ENCODE measurements at places on chromosomes 13 and 19. TPM values are rescaled to one million over a fixed set of nuclear protein-coding genes. Genes with fewer than 3 reads are reported as not detected.

GRCh38 chr13:93118081-93118615 lies 108.5 kb upstream of the GPC6 start:
- no peaks in the 10 kb centered on the region for H3K36me3 ChIP-seq
- DNase-seq = no peak
- H3K4me1 ChIP-seq = no peaks in the 10 kb centered on the region
- H3K27me3 ChIP-seq = no peaks in the 10 kb centered on the region
- H3K27ac ChIP-seq = no peak overlapping the region

DNA sequence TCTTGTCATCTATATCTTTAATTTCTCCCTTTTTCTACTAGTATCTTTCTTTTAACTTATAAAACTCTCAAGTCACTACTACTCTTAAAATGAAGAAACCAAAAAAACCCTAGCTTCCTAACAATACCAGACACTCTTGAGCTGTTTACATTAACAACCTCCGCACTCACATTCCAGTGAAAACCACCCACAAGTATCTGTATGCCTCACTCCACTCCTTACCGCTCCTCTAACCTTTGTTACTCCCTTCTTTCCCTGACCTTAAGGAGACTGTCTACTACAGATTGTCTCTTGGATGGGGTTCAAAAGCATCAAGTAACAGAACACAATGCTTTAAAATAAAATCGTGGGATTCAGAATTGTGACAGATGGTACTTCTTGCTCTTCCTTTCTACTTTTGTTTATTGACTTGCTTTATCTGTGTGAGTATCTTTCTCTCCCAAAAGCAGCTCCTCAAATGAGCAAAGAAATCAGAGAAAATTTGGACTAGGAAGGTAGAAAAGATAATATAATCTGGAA lies 110.0 kb upstream of the FBXL3 start:
- H3K27me3 ChIP-seq = no peaks in the 10 kb centered on the region
- no peak overlapping the region for H3K4me3 ChIP-seq
- peaks cover 13% of the 10 kb centered on the region for H3K36me3 ChIP-seq
- no peak for DNase-seq
- no peaks in the 10 kb centered on the region for H3K4me1 ChIP-seq

Gene HMGB1
- 598 TPM for polyA plus RNA-seq

GRCh38 chr13:111119966-111120365 lies 4.9 kb downstream of the ARHGEF7 start:
- no peaks in the 10 kb centered on the region for H3K4me1 ChIP-seq
- DNase-seq = no peak
- no peaks in the 10 kb centered on the region for H3K36me3 ChIP-seq

- H3K4me3 ChIP-seq = no peak overlapping the region
- no peak for DNase-seq
- no peaks in the 10 kb centered on the region for H3K4me1 ChIP-seq
- no peaks in the 10 kb centered on the region for H3K27me3 ChIP-seq
These were observed 55.9 kb downstream of the ZNF431 start for GRCh38 chr19:21197590-21198295.

DNA sequence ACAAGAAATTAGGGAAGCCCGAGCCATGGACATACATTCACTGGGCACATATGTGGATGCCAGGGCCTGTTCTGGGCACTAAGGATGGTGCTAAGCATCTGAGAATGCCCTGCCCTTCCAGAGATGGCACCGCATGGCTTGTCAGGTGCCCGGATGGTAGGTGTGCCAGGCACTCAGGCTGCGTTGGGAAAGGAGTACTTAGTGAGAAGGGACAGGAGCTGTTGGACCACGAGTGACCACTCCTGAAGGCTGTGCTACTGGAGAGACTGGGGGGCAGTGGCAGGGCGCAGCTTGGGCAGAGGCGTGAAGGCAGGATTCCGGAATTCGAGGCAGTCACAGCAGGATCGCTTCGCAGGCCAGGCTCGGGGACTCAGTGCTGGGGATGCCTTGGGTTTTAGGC lies 38.0 kb upstream of the EHD2 start:
- no peaks in the 10 kb centered on the region for H3K4me1 ChIP-seq
- peaks cover 11% of the 10 kb centered on the region for H3K36me3 ChIP-seq
- no peak overlapping the region for H3K4me3 ChIP-seq
- H3K27me3 ChIP-seq = no peaks in the 10 kb centered on the region

DNA sequence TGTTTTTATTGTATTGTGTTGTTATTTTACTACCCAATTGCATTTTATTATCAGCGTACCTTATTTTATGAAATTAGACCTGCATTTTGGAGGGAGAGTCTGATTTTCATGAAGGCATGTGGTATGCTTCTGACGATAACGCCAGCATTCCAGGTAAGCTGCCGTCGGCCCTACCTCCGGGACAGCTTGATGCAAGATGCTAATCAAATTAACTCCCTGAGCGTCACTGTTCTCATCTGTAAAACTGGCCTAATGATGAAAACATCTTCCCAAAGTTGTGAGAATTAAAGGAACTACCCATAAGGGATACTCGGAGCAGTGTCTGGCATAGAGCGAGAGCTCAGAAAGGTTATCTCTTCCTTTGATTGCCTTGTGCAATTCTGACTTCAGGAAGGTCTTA lies 12.9 kb upstream of the LAIR2 start:
- DNase-seq = no peak
- H3K36me3 ChIP-seq = no peaks in the 10 kb centered on the region
- H3K4me3 ChIP-seq = no peak overlapping the region
- H3K27me3 ChIP-seq = peaks cover 3% of the 10 kb centered on the region
- no peaks in the 10 kb centered on the region for H3K4me1 ChIP-seq

- DNase-seq = peak; percentile 14
- no peaks in the 10 kb centered on the region for H3K4me1 ChIP-seq
- no peak overlapping the region for H3K4me3 ChIP-seq
- H3K27me3 ChIP-seq = no peaks in the 10 kb centered on the region
- H3K36me3 ChIP-seq = peaks cover 28% of the 10 kb centered on the region
- no peak overlapping the region for H3K27ac ChIP-seq
These were observed 77.8 kb downstream of the TUBGCP3 start for GRCh38 chr13:112510002-112510780.

Gene NAPSA
- 9.6 TPM for polyA plus RNA-seq

- DNase-seq = peak; percentile 91
- peaks cover 15% of the 10 kb centered on the region for H3K4me1 ChIP-seq
- H3K4me3 ChIP-seq = peak overlapping the region; percentile 97
- peaks cover 3% of the 10 kb centered on the region for H3K36me3 ChIP-seq
- H3K27me3 ChIP-seq = no peaks in the 10 kb centered on the region
These were observed 1.0 kb downstream of the HMGB1 start for GRCh38 chr13:30464496-30465342.

- DNase-seq = peak; percentile 58
- no peak overlapping the region for H3K4me3 ChIP-seq
- H3K4me1 ChIP-seq = no peaks in the 10 kb centered on the region
- H3K36me3 ChIP-seq = no peaks in the 10 kb centered on the region
- no peaks in the 10 kb centered on the region for H3K27me3 ChIP-seq
These were observed 55.0 kb upstream of the EEF1AKMT1 start for GRCh38 chr13:20828539-20829364.

Gene COL4A2
- polyA plus RNA-seq = 52.4 TPM

Gene RFXAP
- polyA plus RNA-seq = 1.3 TPM

- H3K4me1 ChIP-seq = peaks cover 7% of the 10 kb centered on the region
- H3K4me3 ChIP-seq = no peak overlapping the region
- peaks cover 16% of the 10 kb centered on the region for H3K36me3 ChIP-seq
- H3K27ac ChIP-seq = no peak overlapping the region
These were observed 5.9 kb downstream of the RAB8A start for GRCh38 chr19:16117594-16118033.

Gene RFPL4A
- not detected for polyA plus RNA-seq

DNA sequence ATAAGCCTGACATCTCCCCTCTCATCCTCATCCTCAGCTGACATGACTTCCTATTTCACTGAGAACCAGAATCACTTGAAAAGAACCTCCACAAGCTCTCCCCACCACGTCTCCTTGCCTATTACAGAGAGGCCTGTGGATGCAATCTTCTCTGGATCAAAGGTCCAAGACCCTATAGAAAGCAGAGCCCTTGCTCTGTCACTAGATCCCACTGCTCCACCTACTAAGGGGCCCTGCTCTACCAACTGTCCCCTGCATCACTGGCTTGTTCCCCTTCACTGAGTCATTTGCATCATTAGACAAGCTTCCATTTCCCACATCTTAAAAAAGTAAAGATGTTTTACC lies 40.8 kb downstream of the RCBTB2 start:
- no peaks in the 10 kb centered on the region for H3K27me3 ChIP-seq
- H3K27ac ChIP-seq = peak overlapping the region; percentile 68
- no peaks in the 10 kb centered on the region for H3K36me3 ChIP-seq
- no peaks in the 10 kb centered on the region for H3K4me1 ChIP-seq
- DNase-seq = no peak

Gene ADPRHL1
- polyA plus RNA-seq = 7.2 TPM

DNA sequence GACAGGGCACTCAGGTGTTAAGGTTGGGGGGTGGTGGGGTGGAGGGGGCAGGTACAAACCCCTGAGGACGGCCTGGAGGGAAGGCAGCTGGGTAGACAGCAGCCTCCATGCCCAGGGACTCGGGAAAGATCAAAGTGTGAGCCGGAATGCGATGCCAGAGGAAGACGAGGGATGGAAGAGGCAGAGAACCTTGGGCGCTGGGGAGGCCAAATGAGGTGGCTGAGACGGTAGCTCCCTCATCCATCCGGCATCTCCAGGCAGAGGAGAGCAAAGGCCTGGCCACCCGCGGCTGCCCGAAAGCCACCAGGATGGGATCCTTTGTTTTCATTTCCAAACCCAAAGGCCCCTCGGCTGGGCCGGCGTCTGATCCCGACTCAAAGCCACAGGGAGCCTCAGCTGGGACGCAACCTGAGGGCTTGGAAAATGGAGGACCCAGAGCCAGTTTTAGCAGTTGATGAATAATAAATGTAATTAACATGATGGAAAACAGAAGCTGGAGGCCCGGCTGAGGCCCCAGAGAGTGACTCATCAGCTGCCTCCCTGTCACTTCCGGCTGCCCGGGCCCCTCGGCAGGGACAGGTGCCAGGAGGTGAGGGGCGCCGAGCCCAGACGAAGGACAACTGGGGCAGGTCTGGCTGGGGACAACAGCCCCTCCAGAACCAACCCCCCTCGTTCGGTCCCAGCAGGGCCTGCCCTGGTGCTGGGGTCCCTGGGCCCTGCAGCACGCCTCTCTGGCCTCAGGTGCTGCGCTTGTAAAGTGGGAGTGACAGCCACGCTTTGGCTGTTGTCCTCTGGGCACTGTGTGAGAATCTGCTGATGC lies 61.6 kb downstream of the CEBPG start:
- DNase-seq = no peak
- no peak overlapping the region for H3K27ac ChIP-seq
- peaks cover 3% of the 10 kb centered on the region for H3K4me1 ChIP-seq
- H3K36me3 ChIP-seq = peaks cover 4% of the 10 kb centered on the region
- H3K4me3 ChIP-seq = no peak overlapping the region
- H3K27me3 ChIP-seq = no peaks in the 10 kb centered on the region

GRCh38 chr19:39211731-39212374 lies 7.8 kb upstream of the SYCN start:
- H3K4me1 ChIP-seq = no peaks in the 10 kb centered on the region
- no peak overlapping the region for H3K4me3 ChIP-seq
- no peak overlapping the region for H3K27ac ChIP-seq
- H3K36me3 ChIP-seq = no peaks in the 10 kb centered on the region

DNA sequence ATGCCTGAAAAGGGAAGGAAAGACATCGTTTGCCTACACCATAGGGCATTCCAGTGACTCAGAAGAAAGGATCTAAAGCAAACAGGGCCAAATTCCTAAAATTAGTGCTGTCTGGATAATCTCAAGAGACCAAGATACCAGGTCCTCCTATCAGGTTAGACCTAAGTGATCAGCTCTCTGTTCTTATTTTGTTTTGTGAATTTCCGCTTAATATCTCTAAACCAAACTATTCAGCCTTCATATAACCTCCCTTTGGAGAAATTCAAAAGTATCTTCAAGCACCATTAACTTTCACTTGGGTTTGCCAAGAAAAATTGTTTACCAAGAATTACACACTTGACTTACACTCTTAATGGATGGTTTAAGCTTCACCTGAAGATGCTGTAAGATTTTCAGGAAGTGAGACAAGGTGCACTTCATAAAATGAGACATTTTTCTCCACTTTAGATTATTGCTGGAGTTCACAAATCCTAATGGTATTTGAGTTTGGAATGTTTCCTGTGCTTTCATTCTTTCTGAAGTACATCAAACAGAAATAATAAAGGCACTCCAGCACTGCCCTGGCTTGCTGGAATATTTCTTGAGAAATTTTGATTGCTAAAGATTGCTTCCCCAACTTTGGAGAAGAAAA lies 376.1 kb downstream of the LMO7 start:
- no peak overlapping the region for H3K4me3 ChIP-seq
- H3K27me3 ChIP-seq = no peaks in the 10 kb centered on the region
- H3K27ac ChIP-seq = no peak overlapping the region
- no peaks in the 10 kb centered on the region for H3K36me3 ChIP-seq
- H3K4me1 ChIP-seq = no peaks in the 10 kb centered on the region

Gene ZNF154
- polyA plus RNA-seq = not detected

- H3K36me3 ChIP-seq = no peaks in the 10 kb centered on the region
- no peak overlapping the region for H3K4me3 ChIP-seq
- DNase-seq = no peak
- H3K27ac ChIP-seq = no peak overlapping the region
- no peaks in the 10 kb centered on the region for H3K4me1 ChIP-seq
- no peaks in the 10 kb centered on the region for H3K27me3 ChIP-seq
These were observed 78.8 kb downstream of the RYR1 start for GRCh38 chr19:38512277-38512676.

Gene LENG9
- polyA plus RNA-seq = 11.8 TPM

GRCh38 chr19:28334419-28334818 lies 878.5 kb downstream of the UQCRFS1 start:
- no peak overlapping the region for H3K4me3 ChIP-seq
- no peak for DNase-seq
- H3K36me3 ChIP-seq = no peaks in the 10 kb centered on the region
- H3K4me1 ChIP-seq = no peaks in the 10 kb centered on the region
- no peaks in the 10 kb centered on the region for H3K27me3 ChIP-seq

DNA sequence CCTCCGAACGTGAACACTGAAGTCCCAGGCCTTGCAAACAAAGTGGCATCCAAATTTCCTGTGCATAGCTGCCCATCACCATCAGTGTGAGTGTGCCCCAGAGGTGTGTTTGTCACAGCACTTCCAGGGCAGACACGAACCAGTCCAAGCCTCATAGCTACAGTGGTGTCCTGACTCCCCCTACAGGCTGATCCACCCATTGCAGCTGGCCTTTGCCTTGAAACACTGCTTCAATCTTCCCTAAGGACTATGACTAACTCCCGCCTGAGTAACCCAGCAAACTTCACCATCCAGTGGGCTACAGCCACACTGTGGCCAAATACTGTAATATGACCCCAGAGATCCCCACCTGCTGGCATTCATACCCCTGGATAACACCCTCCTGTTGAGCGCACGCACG lies 3.9 kb downstream of the ZNF266 start:
- peaks cover 11% of the 10 kb centered on the region for H3K36me3 ChIP-seq
- H3K27ac ChIP-seq = no peak overlapping the region
- peaks cover 5% of the 10 kb centered on the region for H3K4me1 ChIP-seq
- no peaks in the 10 kb centered on the region for H3K27me3 ChIP-seq

Gene APOE
- polyA plus RNA-seq = 14.1 TPM

- H3K4me3 ChIP-seq = no peak overlapping the region
- H3K36me3 ChIP-seq = peaks cover 73% of the 10 kb centered on the region
- H3K27me3 ChIP-seq = no peaks in the 10 kb centered on the region
- no peak for DNase-seq
- H3K4me1 ChIP-seq = no peaks in the 10 kb centered on the region
- no peak overlapping the region for H3K27ac ChIP-seq
These were observed 1.1 kb downstream of the CAPS start for GRCh38 chr19:5914946-5915781.

- no peaks in the 10 kb centered on the region for H3K4me1 ChIP-seq
- no peaks in the 10 kb centered on the region for H3K36me3 ChIP-seq
- no peak overlapping the region for H3K27ac ChIP-seq
These were observed 3.0 kb downstream of the DZIP1 start for GRCh38 chr13:95641291-95642027.
